ENCODE measurements at places on chromosomes 12 and 14. TPM values are rescaled to one million over a fixed set of nuclear protein-coding genes. Genes with fewer than 3 reads are reported as not detected.
A peak's percentile ranks its signal among the peaks of the same experiment; 100 is the strongest.

GRCh38 chr14:66496188-66496807 is 10.1 kb downstream of the CCDC196 start:
- DNase-seq: no peak

DNA sequence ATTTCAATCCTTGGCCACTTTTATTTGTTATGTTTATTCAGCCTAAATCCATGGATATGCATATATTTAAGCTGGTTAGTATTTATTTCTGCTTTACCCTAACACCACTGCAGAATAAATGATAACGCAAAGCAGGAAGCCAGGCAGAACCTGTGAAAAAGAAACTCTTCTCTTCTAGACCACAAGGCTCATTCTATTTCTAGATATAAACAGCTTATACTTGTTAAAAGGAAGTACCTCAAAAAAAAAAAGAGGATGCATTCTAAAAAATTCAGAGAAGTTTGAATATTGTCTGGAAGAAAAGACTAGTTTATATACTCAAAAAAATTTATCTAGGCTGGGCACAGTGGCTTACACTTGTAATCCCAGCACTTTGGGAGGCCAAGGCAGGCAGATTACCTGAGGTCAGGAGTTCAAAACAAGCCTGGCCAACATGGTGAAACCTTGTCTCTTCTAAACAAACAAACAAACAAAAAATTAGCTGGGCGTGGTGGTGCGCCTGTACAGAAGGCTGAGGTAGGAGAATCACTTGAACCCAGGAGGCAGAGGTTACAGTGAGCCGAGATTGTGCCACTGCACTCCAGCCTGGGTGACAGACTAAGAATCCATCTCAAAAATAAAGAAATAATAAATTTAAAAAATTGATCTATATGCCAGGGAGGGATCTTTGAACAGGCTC is 55.8 kb downstream of the GALNT4 start:
- no peak for DNase-seq

DNA sequence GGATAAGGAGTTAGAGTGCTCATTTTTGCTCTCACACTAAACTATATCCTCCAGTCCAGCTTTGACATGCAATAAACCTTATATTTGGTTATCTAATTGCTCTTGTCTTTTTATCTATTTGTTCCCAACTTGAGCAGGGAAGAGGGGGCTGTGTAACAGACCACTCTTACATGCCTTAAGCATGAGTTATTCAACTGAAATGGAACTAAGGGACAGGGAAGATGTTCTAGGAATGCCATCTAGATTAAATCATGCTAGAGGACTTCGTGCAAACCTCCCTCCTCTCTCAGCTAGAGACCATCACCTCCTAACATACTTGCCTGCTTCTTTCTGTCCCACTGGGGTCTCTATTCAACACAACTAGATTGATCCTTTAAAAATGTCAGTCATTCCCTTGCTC is 20.6 kb downstream of the SPX start:
- DNase-seq: no peak

- peak; percentile 62 for DNase-seq
Observed at GRCh38 chr12:122336015-122336946, 70.0 kb upstream of the VPS33A start.

- DNase-seq: no peak
Observed at GRCh38 chr12:46452061-46452615, 79.6 kb upstream of the SLC38A2 start.

DNA sequence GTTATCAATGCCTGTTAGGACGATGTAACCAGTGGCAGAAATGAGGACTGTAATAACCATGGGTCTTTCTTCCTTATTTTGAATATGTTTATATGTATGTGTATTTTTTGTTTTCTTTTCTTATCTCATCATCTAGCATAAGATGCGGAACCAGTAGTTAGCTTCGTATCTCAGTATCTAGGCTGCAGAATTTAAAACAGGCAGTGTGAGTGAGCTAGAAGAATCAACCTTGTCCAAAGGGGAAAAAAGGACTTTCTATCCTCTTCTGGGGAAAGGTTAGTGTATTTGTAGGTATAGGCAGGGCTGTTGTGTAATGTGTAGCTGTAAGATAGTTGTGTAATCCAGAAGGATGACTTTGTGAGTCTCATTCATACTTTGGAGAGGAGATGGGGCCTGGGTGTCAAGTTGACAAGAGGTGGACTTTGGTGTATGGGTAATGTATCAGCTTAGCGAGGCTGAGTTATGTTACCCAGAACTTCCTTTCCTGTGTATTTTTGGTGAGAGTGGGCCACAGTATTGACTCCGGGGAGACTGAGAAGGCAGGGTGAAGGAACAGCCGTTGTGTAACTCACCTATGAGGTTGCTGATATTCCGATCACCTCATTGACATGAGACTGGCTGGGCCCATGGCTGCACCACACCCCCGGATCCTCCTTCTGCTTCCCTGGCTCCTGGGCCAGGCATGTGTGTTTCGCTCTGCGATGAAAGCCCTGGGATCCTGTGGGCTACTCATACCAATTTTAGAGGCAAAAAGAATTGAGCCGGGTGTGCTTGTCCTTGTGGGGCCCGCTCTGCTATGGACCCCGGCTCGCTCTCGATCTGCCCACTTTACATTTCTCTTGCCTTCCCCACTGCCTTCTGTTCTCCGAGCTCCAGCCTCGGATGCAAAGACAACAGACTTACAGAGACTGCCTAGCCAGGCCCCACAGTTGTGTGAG is 24.3 kb downstream of the DLK1 start:
- no peak for DNase-seq

DNA sequence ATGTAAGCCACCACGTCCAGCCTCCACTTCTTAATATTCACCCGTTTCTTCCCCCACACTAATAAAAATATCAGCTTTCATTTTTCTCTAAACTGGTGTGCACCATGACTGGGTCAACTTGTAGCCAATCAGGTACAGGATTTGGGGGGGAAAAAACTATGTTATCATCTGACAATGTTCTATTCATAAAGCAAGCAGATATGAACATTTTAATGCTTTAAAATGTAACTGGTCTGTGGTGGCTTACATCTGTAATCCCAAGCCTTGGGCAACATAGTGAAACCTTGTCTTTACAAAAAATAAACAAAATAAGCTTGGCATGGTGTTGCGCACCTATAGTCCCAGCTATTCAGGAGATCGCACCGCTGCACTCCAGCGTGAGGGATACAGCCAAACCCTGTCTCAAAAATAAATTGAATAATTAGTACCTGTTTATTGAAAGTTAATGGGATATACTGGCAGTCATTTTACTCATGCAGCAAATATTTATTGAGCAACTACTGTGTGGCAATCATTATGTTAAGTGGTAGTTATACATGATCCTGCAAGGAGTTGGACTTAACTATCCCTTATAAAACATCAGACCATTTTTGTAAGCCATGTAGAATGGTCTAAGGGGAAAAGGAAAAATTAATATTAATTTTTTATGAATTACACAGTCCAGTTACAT is 15.3 kb upstream of the ITPR2 start:
- DNase-seq: no peak

GRCh38 chr12:125038976-125039625 is 26.1 kb upstream of the AACS start:
- no peak for DNase-seq

DNA sequence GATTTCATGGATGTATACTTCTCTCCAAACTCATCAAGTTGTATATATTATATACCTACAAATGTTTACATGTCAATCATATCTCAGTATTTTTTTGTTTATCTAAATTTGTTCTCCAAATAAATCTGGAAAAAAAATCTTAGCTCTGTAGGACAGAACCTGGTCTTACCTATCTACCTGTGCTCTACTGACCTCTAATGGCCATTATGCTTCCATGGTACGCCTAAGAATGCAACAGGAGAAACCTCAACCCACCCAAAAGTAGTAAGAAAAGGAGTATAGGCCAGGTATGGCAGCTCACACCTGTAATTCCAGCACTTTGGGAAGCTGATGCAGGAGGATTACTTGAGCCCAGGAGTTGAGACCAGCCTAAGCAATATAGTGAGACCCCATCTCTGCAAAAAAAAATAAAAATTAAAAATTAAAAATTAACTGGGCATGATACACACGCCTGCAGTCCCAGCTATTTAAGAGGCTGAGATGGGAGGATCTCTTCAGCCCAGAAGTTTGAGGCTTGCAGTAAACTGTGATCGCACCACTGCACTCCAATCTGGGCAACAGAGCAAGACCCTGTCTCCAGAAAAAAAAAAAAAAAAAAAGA is 8.7 kb downstream of the OR11H4 start:
- DNase-seq: no peak

- DNase-seq: no peak
Observed at GRCh38 chr12:21336656-21337055, 1.9 kb upstream of the SLCO1A2 start.

DNA sequence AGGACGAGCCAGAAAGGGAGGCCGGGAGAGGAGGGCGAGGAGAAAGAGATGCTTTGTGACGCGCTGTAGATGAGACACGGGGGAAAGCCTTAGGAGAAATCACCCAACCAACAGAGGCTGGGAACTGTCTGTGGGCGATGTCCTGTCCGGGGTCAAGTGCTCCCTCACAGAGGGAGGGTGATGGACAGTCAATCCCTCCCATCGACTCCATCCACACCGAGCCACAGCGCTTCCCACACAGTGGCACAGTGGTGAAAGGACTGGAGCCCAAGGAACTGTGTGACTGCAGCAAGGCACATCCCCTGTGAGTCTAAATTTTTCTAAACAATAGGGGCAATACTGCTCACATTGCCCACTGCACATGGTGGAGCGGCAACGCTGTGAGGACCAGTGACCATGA is 89.1 kb downstream of the TTC7B start:
- no peak for DNase-seq

- peak; percentile 47 for DNase-seq
Observed at GRCh38 chr14:100439781-100440180, 116.6 kb downstream of the SLC25A47 start.

DNA sequence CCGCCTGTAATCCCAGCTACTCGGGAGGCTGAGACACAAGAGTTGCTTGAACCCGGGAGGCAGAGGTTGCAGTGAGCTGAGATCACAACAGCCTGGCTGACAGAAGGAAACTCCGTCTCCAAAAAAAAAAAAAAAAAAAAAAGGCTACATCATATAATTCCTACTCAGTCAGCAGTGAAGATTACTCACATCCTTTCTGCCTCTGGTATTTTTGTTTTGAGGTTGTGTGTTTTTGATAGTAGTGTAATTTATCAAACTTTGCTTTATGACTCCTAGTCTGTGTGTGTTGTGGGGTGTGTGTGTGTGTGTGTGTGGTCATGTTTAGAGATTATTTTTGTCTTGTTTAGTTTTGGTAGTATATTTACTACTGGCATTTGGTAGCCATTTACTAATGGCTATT is 29.8 kb upstream of the DLGAP5 start:
- DNase-seq: no peak

The NPAS3 gene
- 1.1 TPM for total RNA-seq

The SERPINA1 gene
- total RNA-seq: 7.7 TPM

The ZNF641 gene
- total RNA-seq: 16.1 TPM

The DPY19L2 gene
- 51.0 TPM for total RNA-seq

The ORAI1 gene
- total RNA-seq: 10.1 TPM

The CD69 gene
- total RNA-seq: 1.1 TPM

The TFCP2 gene
- total RNA-seq: 24.2 TPM

The SLC25A47 gene
- total RNA-seq: not detected

The TSPAN19 gene
- not detected for total RNA-seq

The DPPA3 gene
- total RNA-seq: not detected

The GALC gene
- 15.2 TPM for total RNA-seq
